ENCODE measurements at places on chromosomes 4 and X. TPM values are rescaled to one million over a fixed set of nuclear protein-coding genes. Genes with fewer than 3 reads are reported as not detected.

The SLC6A14 gene
- not detected for total RNA-seq

The PCDH19 gene
- total RNA-seq = under 0.01 TPM

The ARL13A gene
- total RNA-seq = not detected

The BTC gene
- not detected for total RNA-seq

The PTCHD1 gene
- under 0.01 TPM for total RNA-seq

The WDFY3 gene
- 105 TPM for total RNA-seq

The STARD8 gene
- total RNA-seq = 0.22 TPM

The BEX1 gene
- total RNA-seq = 9.0 TPM

The CT45A10 gene
- total RNA-seq = not detected

The SPATA18 gene
- total RNA-seq = 24.5 TPM

The GUCY1B1 gene
- total RNA-seq = 0.86 TPM

The IL3RA gene
- not detected for total RNA-seq
